NCI-H226 (cell line): ENCODE measurements at places on chromosomes 11 and 22.

GRCh38 chr22:40430991-40431390, 60.6 kb downstream of the SGSM3 start:
- no peak for DNase-seq

DNA sequence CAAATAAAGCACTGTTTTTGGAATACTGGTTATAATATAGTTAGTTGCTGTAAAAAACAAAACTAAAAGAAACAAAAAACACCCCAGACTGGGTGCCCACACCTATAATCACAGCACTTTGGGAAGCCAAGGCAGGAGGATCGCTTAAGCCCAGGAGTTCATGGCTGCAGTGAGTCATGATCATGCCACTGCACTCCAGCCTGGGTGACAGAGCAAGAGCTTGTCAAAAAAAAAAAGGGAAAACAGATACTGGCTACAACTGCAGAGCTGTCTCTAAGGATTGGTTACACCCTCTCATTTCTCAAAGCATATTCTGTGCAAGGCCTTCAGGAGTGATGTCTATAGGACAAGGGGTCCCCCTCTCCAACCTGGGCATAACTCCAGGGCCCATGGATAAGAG, 14.6 kb upstream of the STK33 start:
- DNase-seq = no peak

- peak; percentile 41 for DNase-seq
Measured at GRCh38 chr11:103170865-103171264, 61.6 kb downstream of the DYNC2H1 start.

- no peak for DNase-seq
Measured at GRCh38 chr11:71173709-71174108, 78.7 kb downstream of the SHANK2 start.

GRCh38 chr22:27719535-27720227, 81.9 kb downstream of the MN1 start:
- no peak for DNase-seq

DNA sequence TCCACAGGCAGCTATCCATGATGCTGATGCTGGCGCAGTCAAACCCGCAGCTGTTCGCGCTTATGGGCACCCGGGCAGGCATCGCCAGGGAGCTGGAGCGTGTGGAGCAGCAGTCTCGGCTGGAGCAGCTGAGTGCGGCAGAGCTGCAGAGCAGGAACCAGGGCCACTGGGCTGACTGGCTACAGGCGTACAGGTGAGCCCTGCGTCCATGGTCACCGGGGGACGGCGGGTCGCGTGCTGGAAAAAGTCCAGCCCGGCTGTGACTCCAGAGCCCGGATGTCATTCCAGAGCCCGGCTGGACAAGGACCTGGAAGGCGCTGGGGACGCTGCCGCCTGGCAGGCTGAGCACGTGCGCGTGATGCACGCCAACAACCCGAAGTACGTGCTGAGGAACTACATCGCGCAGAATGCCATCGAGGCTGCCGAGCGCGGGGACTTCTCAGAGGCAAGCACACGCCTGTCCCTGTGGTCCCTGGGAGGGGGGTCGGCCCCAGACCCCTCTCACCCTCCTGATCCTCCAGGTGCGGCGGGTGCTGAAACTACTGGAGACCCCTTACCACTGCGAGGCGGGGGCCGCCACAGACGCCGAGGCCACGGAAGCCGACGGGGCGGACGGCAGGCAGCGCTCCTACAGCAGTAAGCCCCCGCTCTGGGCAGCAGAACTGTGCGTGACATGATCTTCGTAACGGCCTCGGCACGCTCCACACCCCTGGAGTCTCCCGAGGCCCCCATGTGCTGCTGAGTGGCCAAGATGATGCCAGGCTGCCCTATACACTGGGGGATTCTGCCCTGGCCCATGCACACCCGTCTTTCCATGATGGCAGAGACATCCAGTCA, 16.1 kb downstream of the SELENOO start:
- no peak for DNase-seq

DNA sequence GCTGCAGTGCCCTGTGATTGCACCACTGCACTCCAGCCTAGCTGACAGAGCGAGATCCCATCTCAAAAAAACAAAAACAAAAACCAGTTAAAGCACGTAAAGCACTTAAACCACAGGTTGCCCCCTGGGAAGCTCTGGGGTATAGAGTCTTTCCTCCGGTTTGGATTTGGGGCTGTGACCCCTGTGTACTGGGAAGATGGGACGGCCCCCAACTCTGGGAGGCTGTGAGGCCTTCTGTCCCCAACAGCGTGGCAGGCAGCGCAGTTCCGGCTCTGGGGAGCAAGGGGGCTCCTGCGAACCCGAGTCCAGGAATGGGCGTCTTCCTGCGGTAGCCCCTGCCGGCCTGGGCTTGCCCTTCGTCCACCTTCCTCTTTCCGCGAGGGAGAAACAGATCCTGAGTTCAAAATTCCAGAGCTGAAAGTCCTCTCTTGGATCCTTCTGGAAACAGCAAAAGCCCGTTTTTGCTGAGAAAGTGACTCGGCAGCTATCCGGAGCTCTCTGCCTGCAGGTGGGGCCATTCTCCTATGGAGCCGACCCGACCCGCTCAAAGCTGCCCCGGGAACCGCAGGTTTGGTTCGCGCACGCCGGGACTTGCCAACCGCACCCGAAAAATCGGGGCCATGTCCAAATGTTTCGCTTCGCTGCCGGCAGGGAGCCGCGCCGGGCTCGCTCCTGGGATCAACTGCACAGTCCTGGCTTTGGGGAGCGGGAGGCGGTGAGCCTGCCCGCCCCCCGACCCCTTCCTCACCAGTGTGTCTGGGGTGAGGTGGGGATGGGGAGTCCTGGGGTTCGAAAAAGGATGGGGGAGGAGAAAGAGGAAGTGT, 36.3 kb upstream of the POLA2 start:
- DNase-seq = no peak
